NCI-H510A treated with DMSO at 0.1 percent for 48 hours (cell line): ENCODE measurements at places on chromosomes 12 and 14.
A peak's percentile ranks its signal among the peaks of the same experiment; 100 is the strongest.

- DNase-seq: peak; percentile 41
Measured at GRCh38 chr12:15276088-15276698, 46.1 kb upstream of the PTPRO start.

- DNase-seq: no peak
Measured at GRCh38 chr14:20468764-20469241, 403 bp upstream of the PNP start.

DNA sequence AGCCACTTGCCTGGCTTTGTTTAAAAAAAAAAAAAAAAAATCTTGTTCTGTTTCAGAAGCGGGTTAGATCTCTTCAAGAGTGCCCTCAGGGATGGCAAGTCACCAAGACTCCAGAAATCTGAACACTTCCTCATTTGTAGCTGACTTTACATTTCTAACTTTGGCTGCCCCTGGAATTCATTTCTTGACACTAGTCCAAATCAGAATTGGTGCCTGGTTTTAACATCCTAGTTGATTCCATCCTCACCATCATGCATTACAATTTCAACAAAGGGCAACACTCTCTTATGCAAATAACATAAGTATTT lies 295.5 kb downstream of the RMST start:
- DNase-seq: no peak

DNA sequence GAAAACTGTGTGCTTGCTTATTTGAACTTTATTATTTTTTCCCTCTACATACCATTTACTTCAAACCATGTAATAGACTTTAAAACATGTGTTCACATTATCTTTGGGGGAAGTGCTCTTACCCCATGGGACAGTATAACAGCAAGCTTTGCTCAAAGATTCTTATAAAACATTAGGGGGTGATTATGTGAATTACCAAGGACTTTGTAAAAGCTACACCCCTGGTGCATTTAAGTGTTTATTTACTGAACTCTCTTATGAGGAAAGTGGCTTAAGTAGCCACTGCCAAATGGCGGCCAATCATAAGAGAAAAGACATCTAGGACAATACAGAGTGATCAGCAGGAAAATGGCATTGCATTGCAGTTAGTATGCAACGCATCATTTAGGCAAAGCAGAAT lies 70.3 kb downstream of the CAPZA3 start:
- DNase-seq: no peak

DNA sequence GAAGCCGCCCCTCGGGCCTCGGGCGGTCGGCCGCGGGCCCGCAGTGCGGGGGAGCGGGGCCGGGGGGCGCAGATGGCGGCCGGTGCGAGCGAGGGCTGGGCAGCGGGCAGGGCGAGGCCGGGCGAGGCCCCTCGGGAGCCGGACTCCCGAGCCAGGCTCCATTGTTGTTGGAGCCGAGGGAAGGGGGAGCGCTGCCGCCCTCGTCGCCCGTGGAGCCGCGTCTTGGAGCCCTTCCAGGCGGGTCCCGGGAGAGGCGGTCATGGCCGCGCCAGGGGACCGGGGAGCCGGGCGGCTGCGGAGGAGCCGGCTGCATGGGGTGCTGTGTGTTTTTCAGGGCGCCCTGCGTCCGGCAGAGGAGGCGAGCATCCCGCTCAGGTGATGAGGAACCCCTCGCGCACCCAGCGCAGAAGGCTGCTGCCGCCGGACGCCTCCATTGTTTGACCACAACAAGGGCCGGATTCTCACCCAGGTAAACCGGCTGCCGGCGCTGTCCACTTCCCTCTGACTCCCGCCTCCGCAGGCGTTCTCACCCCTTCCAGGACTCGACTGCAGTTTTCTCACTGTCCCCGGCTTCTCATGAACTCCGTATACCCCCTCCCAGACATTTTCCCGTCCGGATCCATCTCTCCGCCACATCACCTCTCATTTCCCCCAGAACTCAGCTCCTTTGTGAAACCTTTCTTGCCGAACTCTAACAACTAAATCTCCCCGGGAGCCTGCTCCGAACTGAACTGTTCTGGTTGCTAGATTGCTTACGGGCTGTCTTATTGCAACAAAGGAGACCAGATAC lies 732 bp downstream of the ZNF664 start:
- peak; percentile 60 for DNase-seq

DNA sequence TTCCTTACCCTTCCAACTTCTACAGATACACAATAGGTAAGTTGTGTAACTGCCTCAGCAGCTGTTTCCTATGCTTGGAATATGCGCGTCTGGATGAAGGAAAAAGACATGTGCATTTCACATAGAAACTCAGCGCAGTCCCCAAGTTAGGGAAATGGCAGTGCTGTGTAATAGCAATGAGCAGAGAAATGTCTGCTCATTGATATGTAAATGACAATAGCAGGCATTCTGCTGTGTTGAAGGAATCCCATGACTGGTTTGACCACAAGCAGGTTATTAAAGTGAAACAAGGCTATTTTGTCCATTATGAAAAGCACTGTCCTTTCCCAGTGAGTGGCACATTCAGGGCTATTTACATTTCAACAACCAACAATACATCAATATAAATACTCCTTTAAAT lies 106.6 kb downstream of the BTG1 start:
- no peak for DNase-seq

DNA sequence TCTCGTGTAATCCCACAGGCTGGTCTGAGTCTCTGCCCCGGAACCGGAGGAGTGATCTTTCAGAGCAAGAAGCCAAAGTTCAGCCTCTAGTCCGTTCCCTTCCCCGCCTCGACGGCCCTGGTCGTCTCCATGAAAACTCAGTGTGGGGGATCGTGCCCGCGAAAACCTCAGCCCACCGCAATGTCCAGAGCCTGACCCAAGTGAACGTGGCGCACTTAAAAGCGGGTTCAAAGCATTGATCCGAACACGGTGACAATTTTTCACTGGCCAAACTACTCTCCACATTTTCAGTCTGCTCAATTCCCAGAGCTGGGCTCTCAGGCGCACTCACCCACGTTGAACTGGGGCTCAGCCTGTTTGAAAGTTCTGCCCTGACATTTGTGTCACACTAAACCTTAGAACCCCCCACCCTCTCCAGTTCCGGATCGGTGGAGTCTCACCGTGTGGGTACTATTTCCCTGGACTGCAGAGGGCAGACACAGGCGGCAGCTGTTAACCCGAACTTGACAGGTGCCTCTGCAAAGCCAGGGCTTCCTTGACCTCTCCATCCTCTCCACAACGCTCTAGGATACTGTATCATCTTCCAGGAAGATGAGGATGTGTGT lies 886 bp upstream of the PRICKLE1 start:
- DNase-seq: no peak

DNA sequence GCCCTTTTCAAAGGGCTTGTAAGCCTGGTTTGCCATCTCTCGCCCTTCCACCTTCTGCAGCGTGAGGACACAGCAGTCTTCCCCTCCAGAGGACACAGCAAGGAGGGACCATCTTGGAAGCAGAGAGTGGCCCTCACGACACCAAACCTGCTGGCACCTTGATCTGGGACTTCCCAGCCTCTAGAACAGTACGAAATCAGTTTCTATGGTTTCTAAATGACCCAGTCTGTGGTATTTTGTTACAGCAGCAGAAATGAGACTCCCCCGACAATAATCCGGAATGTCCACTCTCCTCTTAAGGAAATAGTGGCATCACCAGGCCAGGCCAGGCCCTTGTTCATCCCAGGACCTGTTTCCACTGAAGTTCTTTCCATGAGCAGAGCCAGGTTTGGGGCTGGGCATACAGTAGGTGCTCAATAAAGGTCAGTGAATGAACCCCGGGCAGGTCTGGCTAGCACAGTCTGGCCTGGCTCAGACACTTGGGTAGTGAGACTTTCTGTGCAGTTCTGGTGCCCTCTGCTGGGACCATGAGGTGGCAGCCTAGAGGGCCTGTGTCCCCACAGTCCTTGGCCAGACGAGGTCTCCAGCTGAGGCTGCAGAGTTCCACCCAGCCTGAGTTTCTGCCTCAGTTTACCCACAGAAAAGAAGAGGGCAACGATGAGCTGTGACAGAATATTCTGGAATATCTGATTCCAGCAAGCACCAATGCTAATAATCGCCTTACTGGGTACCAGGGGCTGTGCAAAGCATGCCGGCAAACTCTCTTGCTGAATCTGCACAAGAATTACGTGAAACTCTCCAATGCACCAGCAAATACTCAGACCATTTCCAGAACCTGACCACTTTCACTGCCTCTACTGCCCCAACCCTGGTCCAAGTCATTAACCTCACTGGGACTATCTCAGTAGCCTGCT lies 14.0 kb downstream of the ABCB9 start:
- peak; percentile 67 for DNase-seq

DNA sequence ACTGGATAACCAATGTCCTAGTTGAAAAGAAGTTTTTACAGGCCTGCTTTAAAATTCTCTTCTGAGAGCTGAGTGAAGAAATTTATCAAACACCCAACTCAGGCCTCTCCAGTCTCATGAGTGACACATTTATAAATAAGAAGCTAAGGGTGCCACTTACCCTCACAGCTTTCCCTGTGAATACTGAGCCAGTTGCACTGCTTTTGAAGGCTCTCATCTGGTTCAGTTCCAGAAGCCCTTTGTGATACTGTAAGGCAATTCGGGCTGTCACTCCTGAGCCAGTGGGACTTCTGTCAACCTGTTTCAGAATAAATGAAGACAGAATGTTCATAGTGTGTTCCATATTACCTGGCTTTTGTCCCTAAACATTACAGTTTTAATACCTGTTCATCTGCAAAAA lies 8.5 kb downstream of the L3HYPDH start:
- no peak for DNase-seq

DNA sequence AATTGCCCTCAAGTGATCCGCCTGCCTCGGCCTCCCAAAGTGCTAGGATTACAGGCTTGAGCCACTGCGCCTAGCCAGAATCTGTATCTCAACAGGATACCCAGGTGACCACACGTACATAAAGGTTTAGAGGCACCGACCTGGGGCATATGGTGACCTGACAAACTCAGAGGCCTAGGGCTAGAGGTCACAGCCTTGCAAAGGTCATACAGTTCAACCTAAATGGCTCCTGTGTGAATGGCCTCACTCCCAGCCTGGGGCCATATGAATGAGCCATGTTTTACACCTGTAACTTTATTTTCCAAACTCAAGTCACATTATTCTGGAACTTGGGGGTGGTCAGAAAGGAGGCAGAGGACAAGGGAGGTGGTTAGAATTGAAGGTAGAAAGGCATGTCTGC lies 10.0 kb downstream of the STXBP6 start:
- DNase-seq: no peak
